ENCODE measurements at places on chromosomes 13 and 19. TPM values are rescaled to one million over a fixed set of nuclear protein-coding genes. Genes with fewer than 3 reads are reported as not detected.

Gene IL17D
- polyA plus RNA-seq = 8.0 TPM

Gene ZSCAN4
- 0.06 TPM for polyA plus RNA-seq

- DNase-seq = no peak
Measured at GRCh38 chr13:49436890-49437289, 7.0 kb downstream of the CAB39L start.

GRCh38 chr19:17872251-17873001 lies 681 bp downstream of the SLC5A5 start:
- no peak for DNase-seq

DNA sequence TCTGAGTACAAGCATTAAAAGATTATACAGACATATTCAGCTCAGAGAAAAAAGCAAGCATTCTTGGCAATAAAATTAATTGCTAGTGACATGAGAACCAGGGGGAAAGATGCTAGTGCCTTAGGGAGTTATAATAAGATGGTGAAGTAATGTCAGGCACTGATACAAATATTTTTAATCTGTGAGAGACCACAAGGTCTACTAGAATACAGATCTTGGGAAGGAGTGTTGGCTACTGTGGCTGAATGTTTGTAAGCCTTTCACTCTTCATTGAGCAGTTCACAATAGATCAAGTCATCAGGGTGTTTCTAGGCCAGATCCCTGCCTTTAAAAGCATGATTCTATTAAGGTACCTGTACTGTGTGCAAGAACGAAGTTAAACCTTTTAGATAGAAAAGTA lies 16.4 kb downstream of the FREM2 start:
- DNase-seq = no peak

- no peak for DNase-seq
Measured at GRCh38 chr19:18424122-18424889, 5.1 kb downstream of the SSBP4 start.

GRCh38 chr19:40754611-40755247 lies 3.7 kb downstream of the SNRPA start:
- DNase-seq = no peak

- DNase-seq = no peak
Measured at GRCh38 chr19:21028969-21029268, 8.5 kb downstream of the ZNF430 start.

Data from right renal cortex interstitium (tissue), 3 donors.